Activated CD4-positive, alpha-beta memory T cell treated with anti-CD3 and anti-CD28 coated beads, Interleukin-2, amount 10 ng/mL, durations not matched to agents 7 days and 5 days (primary cell): ENCODE measurements at places on chromosomes 12 and 14. TPM values are rescaled to one million over a fixed set of nuclear protein-coding genes. Genes with fewer than 3 reads are reported as not detected.

Gene DPPA3
- total RNA-seq = not detected

Gene GPRC5D
- 1.6 TPM for total RNA-seq

Gene LPAR5
- total RNA-seq = 8.0 TPM

Gene HOXC5
- not detected for total RNA-seq

Gene TOGARAM1
- 6.6 TPM for total RNA-seq

Gene CLEC4D
- not detected for total RNA-seq

Gene ANHX
- not detected for total RNA-seq
